WTC11 (cell line): ENCODE measurements at places on chromosomes 3 and 15.
A peak's percentile ranks its signal among the peaks of the same experiment; 100 is the strongest.

DNA sequence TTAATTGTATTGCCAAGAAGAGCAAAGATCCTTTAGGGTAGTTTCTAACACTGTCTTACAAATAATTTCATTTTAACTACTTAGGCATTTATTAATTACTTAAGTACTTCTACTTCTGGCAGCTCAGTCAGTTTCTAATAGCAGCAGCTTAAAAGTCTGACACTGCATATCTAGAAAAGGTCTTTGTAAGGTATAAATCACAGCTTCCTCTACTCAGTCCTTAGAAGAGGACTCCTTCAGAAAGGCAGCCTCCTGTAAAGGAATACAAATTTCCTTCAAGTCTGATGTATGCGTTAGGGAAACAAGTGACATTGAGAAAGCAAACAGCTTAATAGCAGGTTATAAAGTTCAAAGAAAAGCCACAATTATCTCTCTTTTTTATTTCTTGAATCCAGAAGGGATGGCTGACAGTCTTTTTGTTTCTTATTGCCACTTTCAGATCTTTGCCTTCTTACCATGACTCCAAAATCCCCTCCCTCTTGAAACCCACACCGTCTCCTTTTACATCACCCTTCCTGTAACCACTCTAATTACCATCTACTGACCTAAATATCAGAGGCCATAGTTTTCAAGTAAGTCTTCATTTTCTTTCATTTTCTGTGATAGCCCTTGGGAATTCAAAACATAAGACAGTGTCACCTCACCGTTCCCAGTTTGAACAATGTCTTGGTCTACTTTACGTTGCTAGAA is 109.5 kb downstream of the CGGBP1 start:
- DNase-seq, result no peak

- no peak for DNase-seq
These were observed 194.0 kb upstream of the FEZF2 start for GRCh38 chr3:62567097-62568021.

DNA sequence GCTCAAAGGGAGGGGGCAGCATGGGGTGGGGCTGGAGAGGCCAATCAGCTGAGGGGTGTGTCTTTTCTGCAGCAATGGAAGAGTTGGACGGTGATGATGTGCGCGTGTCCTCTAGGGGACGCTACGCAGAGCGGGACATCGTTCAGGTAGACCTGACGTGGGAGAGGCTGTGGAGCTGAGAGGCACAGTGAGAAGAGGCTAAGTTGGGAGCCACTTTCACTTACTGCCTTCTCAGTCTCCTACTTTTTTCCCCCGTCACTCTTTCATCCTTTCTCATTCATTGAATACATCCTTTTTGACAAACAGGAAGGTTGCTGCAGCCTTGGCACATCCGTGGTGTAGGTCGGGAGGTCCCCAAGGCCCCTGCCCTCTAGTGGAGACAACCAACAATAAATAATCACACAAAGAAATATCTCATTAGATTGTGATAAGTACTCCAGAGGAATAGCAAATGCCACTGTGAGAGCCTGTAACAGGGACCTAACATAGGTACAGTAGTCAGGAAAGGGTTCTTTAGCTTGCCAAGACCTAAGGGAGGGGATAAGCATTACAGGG is 4.4 kb upstream of the BRPF1 start:
- peak; percentile 85 for DNase-seq

DNA sequence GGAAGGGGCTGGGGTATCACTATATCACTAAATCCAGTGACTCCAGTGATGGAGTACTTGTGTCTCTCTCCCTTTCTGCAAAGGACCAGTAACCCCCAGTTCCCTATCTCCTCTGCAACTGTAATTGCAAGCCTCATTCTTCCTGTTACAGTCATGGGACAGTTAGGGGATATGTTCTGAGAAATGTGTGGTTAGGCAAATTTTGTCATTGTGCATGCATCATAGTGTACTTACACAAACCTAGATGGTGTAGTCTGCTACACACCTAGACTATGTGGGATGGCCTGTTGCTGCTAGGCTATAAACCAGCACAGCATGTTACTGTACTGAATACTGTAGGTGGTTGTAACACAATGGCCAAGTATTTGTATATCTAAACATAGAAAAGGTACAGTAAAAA is 2.2 kb downstream of the VPS8 start:
- no peak for DNase-seq
